ENCODE measurements at places on chromosomes 4 and X. TPM values are rescaled to one million over a fixed set of nuclear protein-coding genes. Genes with fewer than 3 reads are reported as not detected.

PRKG2 gene
- 1.1 TPM for total RNA-seq

CSAG3 gene
- not detected for total RNA-seq

FGFRL1 gene
- total RNA-seq, result 67.8 TPM

NOCT gene
- total RNA-seq, result 16.8 TPM

G6PD gene
- 76.7 TPM for total RNA-seq

HEPH gene
- total RNA-seq, result 4.7 TPM

ADH6 gene
- 0.50 TPM for total RNA-seq

- DNase-seq, result no peak
Measured at GRCh38 chr4:115219315-115219860, 106.0 kb upstream of the NDST4 start.

DNA sequence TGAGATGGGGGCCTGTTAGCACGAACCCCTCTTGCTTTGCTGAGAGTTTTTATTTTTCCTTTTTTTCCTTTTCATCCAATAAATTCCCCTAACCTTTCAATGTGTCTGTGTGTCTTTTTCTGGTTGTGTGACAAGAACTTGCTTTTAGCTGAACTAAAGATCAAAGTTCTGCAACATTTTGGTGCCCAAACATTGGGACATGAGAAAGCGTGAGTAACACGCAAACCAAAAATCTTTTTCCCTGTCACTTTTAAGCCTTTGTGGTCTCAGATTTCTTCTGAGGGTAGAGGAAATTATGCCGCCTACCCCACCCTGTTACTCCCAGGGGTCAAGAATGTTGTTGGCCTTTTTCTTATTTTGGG, 141.8 kb upstream of the CPXCR1 start:
- no peak for DNase-seq

DNA sequence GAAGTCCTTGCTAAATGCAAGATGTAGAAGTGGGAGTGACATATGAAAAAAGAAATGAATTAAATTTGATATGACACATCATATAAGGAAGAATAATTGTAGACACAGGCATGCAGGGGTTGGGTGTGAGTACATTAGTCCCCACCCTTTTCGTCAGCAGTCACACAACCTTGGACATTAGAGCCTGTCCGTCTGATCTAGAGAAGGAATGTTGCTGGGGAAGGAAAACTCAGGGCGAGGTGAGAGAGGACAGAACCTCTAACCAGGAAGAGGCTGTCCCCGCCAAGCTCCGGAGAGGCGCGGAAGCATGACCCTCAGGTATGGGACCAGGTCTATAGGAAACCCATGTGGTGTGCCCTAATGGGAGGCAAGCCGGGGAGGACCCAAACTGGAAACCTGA, 102.1 kb downstream of the RELL1 start:
- no peak for DNase-seq

- no peak for DNase-seq
Measured at GRCh38 chr4:174742561-174742960, 86.5 kb downstream of the GLRA3 start.

DNA sequence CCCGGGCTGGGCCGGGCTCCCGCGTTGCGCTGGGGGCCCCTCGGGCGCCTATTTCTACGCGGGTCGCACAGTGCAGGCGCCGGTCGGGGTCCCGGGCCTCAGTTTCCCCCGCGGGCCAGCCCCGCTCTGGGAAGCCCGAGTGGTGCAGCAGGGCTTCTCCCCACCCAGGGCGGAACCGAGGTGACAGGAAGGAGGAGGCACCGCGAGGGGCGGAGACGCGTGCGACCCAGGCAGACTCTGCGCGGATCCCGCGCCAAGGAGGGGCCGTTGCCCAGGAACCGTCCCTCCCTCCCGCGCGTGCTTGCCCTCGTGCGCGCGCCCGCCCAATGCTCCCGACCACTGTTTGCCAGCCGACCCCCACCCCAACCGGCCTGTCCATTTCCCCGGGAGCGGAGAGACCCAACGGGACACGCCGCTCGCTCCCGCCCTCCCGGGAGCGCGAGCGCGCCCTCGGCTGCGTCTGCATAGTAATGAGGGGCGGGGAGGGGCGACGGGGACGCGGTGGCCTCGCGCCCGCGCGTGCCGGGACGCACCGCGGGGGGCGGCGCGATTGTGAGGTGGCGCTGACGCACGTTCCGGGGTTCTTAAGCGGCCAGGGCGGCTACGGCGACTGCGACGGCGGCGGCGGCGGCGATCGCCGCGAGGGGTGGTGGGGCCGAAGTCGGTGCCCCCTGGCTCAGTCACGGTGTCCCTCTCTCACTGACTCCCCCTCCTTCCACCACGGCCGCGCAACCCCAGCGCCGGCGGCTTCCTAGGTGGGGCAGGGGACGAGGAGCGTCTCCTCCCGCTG, at the start of gene CPEB2:
CPEB2 (plus strand) TSS at position 613 of the 790 bp plus-strand sequence. CDS start 193 bp downstream, outside the sequence.
- DNase-seq, result peak; percentile 58

DNA sequence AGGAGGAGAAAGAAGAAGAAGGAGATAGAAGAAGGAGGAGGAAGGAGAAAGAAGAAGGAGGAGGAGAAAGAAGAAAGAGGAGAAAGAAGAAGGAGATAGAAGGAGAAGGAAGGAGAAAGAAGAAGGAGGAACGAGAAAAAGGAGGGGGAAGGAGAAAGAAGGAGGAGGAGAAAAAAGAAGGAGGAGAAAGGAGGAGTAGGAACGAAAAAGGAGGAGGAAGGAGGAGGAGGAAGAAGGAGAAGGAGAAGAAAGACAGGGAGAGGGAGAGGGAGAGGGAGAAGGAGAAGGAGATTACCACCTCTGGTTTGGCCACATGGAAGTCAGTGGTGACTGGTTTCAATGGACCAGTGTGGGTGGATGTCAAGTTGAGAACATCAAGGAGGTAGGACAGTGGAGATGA, 50.0 kb upstream of the VEGFD start:
- no peak for DNase-seq

DNA sequence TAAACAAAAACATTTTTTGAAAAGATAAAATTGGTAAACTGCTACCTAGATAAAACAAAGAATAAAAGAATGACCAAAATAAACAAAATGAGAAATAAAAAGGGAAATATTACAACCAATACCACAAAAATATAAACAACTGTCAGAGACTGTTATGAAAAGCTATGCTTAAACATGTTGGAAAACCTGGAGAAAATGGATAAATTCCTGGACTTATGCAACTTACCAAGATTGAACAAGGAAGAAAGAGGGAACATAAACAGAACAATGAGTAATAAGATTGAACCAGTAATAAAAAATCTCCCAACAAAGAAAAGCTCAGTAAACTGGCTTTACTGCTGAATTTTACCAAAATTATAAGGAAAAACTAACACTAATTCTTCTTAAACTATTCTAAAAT, 518.7 kb downstream of the GRXCR1 start:
- no peak for DNase-seq

DNA sequence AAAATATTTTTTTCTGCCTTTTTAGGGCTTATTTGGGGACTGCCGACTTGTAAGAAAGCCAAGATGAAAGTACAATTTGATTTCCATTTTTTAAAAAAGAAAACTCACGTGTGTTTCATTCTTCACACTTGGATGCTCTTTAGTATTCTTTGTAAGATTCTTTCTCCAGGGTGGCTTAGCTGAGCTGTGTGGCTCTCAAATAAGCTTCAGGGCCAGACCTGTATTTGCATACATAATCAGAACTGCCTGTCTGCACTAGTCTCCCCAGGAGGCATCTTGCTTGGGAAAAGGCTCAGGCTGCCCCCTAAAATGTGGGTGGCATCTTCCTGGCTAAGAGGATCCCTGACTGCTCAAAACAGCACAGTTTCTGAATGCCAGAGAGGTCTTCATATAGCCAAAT, 498.4 kb downstream of the MID1IP1 start:
- DNase-seq, result no peak

GRCh38 chrX:41397219-41397618, 49.9 kb upstream of the NYX start:
- DNase-seq, result no peak

DNA sequence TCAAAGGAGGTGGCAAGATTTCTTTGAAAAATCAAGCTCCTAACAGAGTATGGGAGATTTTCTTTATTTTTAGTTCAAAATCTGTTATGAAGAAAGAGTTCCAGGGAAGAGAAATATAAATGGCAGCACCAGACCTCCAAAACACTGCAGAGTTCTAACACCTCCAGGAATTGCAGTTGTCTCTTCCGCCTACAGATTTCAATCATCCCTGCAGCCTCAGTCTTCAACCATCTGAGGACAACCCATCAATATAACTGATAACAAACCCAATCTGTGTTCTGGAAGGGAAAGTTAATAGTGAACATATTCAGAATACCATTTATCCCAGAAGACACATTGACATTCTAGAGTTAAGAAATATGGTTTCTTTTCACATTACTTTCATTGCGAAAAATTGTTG, 296.1 kb downstream of the ARAP2 start:
- DNase-seq, result no peak

Measured in omental fat pad (tissue), 4 donors.